ENCODE measurements at places on chromosomes 12 and 14.

- no peak for DNase-seq
These were observed 92.9 kb downstream of the KSR2 start for GRCh38 chr12:117875744-117876435.

DNA sequence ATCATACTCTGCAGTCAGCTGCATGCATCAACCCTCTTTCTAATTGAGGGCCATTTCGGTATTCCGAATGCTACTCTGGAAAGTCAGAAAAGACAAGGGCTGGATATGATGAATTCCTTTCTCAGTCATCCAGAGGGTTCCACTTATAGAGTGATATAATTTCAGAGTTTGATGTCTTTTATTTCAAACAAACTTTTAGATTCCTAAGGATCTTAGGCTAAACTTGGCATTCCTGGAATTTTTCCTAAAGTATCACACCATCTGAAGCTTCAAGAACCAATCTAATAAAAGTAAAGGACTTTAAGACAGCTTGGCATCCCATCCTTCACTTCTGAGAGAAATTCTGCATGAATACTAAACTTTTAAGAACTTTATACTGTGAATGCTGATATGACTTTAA is 69.3 kb upstream of the KCNJ8 start:
- no peak for DNase-seq

DNA sequence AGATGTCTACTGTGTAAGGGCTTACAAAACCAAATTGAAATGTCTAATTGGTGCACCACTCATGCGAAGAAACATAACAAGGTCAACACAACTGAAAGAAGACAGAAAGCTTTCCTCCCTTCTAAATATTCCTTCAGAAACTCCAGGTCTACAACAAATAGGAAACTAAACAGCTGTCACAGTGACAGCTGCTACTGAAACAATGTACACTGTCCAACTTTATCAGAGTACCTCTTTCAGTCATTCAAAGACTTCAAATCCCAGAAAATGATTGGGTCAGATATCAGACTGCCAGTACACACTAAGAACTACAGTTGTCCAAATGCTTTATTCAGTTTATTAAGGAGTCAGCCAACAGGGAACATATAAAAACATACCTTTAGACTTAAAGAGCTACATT is 35.2 kb downstream of the CEP128 start:
- no peak for DNase-seq

- peak; percentile 8 for DNase-seq
These were observed 58.1 kb upstream of the PCED1B start for GRCh38 chr12:47021298-47021697.

- DNase-seq, result no peak
These were observed 237.8 kb downstream of the CACNA1C start for GRCh38 chr12:2290516-2291065.

DNA sequence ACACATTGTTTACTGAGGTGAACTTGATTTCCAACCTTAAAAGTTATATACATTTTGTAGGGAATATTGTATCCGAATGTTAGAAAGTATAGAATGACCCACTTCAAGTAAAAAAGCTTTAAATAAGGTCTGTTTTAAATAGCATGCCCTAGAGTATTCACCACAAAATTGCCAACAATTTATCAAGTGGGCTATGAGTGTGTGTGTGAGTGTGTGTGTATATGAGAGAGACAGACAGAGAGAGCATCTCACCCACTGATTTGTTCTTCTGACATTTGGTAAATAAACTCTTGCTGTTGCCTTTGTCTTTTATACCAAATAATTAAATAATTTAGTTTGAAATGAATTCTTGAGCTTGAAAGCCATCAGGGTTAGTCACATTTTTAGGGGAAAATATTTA is 29.8 kb upstream of the RAP1B start:
- no peak for DNase-seq

GRCh38 chr12:50249464-50250182 is 33.7 kb downstream of the LIMA1 start:
- no peak for DNase-seq

GRCh38 chr12:17489452-17489851 is 600.5 kb downstream of the RERGL start:
- DNase-seq, result no peak

GRCh38 chr12:124542021-124542949 is 25.1 kb downstream of the NCOR2 start:
- no peak for DNase-seq

DNA sequence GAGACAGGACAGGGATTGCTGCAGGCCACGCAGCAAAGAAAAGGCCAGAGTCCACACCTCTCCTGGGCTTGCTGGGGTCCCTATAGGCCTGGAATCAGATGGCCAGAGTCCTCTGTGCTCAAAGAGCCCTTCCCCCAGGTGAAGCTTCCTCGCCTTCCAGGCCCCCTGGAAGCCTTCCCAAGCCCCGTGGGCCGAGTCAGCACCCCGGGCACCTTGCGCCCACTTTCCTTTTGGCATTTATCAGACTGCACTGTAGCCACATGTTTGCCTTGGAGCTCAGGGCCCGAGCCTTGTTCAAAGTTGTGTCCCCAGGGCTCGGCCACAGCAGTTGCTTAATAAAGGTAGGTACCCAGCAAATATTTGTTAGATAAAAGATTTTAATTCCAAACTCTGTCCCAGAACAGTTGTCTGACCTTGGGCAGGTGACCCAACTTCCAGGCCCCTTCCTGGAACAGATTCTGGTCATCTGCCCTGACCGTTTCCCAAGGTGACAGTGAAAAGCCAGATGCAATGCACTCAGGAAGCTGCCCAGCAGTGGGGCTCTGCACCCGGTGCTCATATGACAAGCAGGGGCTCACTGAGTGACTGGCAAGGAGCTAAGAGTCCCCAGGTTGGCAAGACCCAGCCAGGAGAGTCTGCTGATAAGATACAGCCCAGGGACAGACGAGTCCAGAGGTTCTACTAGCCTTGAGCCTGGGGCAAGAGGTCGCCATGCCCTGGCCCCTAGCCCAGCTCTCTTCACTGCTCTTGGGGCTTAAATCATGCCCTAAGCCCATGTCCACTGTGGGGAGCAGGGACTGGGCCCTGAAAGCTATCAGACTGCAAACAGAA is 81.2 kb downstream of the PITPNM2 start:
- DNase-seq, result no peak

GRCh38 chr12:113002155-113002554 is 23.8 kb downstream of the OAS2 start:
- no peak for DNase-seq

GRCh38 chr12:132262256-132263060 is 66.9 kb downstream of the GALNT9 start:
- no peak for DNase-seq

DNA sequence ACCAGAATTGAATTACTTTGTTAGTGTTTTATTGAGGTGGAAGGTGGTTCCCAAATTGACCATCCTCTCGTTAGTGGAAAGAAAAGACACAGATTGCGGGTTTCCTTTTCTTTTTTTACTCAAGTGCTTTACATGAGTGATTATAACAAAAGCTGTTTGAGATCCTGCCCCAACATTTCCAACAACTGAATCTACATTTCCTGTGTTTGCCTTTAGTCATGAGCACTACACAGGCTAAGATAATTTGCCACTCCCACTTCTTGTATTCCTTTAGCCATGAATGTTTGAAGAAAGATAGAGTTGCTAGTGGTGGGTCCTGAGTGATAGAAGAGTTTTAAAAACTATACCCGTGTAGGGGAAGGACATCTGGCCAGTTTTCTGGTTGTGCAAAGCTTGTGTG is 16.0 kb downstream of the RERGL start:
- peak; percentile 16 for DNase-seq

DNA sequence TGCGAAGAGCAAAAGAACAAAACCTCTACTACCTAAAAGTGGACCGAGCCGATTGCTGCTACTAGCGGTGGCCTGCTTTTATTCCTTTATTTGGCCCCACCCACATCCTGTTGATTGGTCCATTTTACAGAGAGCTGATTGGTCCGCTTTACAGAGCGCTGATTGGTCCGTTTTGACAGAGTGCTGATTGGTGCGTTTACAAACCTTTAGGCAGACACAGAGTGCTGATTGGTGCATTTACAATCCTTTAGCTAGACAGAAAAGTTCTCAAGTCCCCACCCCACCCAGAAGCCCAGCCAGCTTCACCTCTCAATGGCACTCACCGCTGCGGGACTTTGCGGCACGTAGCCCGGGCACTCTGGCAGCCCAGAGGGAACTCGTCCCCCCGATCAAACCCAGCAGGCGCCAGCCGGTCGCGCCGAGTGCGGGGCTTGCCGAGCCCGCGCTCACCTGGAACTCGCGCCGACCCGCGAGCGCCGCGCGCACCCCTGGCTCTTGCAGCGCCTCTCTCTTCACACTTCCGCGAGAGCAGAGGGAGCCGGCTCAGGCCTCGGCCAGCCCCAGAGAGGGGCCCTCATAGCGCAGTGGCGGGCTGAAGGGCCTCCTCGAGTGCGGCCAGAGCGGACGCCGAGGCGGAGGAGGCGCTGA is 8.7 kb upstream of the FGD4 start:
- peak; percentile 27 for DNase-seq

GRCh38 chr14:61535458-61535857 is 159.9 kb upstream of the HIF1A start:
- DNase-seq, result no peak

DNA sequence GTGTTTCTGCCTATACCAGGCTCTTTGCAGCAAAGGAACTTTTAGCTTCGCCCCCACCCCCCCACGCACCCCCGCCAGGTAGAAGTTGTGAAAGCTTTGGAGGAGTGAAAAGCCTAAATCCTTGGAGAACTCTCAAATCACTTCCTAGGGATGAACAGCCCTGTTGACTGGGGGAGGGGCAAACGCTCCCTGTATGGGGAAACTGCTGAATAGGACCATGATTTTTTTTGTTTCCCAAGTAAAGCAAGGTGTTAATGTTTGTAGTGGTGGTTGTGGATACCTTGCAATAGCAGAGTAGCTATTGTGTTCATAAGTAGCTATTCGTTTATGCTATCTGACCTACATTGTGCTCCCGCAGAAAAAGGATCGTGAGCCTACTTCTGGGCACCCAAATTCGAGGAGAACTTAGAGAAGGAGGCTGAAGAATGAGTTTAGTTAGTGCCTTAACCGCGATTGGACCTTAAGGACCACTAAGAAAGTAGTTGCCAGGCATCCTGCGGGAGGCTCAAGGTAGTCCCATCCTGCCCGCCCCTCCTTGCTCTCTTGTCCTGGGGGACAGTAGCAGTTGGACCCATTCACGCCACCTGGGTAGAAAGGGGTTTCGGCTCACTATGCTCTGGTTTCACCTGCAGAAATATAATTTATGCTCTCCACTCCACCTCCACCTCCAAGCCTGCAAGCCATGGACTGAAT is 901 bp upstream of the NFKBIA start:
- peak; percentile 51 for DNase-seq

DNA sequence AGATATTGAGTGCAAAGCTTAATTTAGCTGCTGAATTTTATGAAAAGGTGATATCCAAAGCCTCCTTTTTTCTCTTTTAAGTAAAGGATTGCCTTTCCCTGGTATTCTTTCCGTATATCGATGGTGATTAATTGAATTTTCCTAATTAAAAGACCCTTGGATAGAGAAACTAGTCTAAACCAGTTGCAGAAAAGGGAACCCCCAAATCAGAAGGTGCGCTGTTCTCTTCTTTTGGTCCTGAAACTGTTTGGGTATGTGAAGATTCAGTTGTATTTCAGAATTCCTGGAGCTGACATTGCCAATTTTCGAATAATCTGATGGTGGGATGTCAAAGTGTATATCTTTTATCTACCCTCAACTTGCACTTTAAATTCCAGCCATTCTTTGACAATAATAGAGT is 1.9 kb downstream of the GPHN start:
- no peak for DNase-seq

DNA sequence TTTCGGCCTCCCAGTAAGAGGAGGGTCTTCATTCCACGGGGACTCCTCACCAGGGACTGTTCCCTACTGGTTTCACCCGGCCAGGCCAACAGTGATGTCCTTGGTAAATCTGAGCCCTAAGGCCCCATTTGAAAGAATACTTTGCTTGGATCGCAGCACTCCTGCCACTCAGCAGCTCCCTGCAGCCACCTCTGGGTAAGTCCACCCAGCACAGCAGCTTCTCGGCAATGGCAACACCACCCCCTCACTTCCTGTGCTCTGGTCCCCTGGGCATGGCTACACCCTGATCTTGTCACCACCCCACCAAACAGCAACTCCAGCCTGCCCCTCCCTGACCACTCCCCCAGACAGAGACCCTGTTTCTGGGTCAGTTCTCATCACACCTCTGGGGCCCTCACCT is 100.3 kb downstream of the SETD3 start:
- no peak for DNase-seq

DNA sequence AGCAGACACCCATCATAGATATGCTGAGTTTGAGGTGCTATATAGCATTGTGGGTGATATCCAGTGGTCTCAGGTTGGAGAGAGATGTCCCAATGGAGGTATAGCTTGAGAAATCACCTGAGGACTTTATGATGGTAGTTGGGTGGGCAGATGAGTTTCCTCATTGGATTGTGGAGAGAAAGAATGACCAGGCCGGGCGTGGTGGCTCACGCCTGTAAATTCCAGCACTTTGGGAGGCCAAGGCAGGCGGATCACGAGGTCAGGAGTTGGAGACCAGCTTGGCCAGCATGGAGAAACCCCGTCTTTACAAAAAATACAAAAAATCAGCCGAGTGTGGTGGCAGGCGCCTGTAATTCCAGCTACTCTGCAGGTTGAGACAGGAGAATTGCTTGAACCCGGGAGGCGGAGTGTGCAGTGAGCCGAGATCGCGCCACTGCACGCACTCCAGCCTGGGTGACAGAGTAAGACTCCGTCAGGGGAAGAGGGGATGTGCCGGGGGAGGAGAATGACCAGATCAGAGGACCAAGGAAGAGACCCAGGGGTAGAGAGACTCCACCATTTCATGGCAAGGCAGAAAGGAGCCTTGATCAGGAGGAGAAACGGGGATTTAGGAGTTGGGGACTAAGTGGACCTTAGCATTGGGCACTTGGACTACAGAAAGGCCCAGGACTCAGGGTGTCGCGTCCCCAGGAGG is 757 bp upstream of the PCK2 start:
- no peak for DNase-seq

GRCh38 chr14:70436867-70437266 is 15.1 kb upstream of the ADAM21 start:
- no peak for DNase-seq

DNA sequence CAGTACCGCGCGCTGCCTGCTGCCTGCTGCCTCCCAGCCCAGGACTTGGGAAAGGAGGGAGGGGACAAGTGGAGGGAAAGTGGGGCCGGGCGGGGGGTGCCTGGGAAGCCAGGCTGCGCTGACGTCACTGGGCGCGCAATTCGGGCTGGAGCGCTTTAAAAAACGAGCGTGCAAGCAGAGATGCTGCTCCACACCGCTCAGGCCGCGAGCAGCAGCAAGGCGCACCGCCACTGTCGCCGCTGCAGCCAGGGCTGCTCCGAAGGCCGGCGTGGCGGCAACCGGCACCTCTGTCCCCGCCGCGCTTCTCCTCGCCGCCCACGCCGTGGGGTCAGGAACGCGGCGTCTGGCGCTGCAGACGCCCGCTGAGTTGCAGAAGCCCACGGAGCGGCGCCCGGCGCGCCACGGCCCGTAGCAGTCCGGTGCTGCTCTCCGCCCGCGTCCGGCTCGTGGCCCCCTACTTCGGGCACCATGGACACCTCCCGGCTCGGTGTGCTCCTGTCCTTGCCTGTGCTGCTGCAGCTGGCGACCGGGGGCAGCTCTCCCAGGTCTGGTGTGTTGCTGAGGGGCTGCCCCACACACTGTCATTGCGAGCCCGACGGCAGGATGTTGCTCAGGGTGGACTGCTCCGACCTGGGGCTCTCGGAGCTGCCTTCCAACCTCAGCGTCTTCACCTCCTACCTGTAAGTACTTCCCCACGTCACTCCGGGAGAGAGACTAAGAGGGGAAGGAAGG is at the start of gene LGR5:
LGR5 (plus strand) TSS at position 186 of the 732 bp plus-strand sequence; CDS start at position 469, 283 bp downstream.
- DNase-seq, result peak; percentile 87

All from NCI-H345 (cell line).